ENCODE measurements at places on chromosomes 16 and 17.

DNA sequence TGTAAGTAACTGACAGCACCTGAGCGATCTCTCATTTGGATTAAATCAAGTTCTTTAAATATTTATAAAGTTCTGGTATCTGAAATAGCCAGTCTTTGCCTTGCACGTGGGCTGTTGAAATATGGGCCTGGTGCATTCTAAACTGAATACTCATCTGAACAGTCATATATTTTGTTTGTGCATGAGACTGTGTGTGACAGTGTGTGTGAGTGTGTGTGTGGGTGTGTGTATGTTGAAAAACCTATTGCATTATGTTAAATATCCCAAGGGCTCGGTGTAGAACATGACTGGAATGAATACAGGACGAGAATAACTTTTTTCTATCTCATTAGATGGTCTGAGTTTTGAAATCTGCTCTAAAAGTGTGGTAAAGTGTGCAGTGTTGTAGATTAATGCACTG, 82.4 kb upstream of the TOX3 start:
- DNase-seq = no peak

- no peak for DNase-seq
These were observed 12.3 kb downstream of the RFFL start for GRCh38 chr17:35051183-35051578.

GRCh38 chr17:37483311-37484039, 6.2 kb upstream of the DUSP14 start:
- DNase-seq = no peak

DNA sequence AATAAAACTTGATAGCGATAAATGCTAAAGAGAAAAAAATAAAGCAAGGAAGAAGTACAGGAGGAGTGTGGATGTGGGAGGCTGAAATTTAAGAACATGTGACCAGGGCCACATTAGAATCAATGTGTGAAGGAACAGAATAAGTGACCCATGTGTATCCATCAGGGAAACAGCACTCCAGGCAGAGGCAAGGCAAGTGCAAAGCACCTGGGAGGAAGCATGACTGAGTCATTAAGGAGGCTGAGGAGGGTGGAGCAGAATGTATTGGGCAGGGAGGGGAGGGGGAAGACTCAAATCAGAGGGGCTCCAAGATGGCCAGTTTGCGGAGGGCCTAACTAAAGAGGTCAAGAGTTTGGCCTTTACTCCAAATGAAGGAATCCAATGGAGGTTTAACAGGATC, 8.0 kb downstream of the CDR2 start:
- no peak for DNase-seq

- no peak for DNase-seq
These were observed 1.4 kb downstream of the RAB11FIP3 start for GRCh38 chr16:426906-427249.

- peak; percentile 35 for DNase-seq
These were observed 337.4 kb upstream of the HSBP1 start for GRCh38 chr16:83470416-83470815.

DNA sequence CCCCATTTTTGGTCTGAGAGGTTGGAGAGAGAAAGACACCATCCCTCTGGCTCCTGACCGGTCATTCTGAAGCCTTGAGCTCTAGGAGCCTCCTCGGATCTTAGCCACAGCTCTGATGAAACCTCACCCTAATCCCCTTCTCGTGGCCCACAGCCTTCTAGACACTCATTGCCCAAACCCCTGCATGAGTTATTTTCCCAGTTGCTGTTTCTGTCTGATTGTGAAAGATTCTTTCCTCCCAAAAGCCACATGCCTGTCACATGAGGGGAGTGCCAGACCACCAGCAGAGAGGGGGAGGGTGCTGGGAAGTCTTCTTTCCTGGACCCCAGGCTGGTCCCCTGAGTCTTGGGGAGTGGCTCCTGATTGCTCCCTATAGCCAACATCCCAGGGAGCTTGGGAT, 17.6 kb upstream of the ABR start:
- no peak for DNase-seq

DNA sequence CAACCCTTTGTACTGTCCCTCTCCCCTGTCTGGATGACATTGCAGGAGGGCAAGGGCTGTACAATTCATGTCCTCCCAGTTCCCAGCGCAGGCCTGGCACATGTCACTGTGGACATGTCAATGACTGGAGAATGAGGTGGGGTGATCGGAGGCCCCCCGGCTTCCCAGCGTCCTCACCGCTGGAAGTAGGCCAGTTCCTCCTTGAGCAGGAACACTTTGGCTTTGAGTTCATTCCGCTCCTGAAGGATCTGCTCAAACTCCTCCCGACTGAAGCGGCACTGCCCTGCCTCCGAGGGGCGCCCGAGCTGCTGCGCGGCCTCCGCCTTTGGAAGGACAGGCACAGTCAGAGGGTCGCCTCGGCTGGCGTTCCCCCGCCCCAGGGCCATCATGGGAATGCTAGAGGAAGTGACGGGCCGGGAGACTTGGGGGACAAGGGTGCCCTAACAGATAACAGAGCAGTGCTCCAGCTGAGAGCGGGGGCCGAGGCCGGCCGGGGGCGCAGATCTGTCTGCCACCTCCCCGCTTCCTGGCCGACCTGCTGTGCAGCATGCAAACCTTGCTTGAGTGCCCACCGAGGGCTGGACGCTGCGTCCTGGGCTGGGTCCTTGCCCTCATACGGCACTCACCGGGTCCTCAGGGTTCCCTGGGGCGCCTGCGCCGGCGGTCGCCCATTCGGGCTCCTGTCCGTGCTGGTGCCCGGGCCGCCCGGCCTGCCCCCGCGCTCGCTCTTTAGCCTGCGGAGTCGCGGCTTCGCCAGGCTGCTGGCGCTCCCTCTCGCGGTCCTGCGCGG, 1.3 kb downstream of the RILP start:
- DNase-seq = no peak

DNA sequence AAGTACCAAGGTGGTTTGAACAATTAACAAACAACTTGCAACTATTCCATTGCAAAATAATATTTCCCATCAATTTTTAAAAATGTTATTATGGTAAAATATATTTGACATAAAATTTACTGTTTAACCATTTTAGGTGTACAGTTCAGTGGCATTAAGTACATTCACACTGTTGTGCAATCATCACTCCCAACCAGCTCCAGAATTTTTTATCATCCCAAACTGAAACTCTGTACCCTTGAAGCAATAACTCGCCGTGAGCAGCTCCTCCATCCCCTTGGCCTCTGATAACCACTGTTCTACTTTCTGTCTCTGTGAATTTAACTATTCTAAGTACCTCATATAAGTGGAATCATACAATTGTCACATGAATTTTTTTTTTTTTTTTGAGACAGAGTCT, 33.6 kb upstream of the ATF7IP2 start:
- no peak for DNase-seq

DNA sequence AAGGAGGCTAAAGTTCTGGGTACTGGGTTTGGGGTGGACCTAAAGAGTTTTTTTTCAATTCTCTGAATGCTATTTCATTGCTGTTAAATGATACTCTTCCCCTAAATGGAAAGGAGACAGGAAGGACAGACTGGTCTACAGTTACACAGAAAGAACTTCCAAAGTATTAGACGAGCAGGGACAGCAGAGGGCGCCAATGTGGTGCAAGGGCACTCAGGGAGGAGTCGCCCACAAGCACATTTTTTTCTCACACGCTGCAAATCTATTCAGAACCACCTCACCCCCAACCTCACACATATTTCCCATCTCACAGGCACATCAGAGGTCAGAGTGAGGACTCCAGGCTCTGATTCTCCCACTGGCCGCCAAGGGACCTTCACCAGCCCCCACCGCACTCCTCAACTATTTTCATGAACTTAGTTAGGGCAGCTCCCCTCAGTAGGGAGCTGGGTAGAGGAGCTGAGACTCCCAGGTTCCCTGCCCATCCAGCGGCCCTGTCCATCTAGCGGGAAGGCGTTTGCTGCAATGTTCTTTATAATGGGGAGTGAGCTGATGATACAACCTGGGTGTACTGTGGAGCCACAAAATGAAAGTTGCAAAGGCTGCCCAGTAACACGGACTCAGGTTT, 6.8 kb upstream of the CA4 start:
- DNase-seq = peak; percentile 91

GRCh38 chr17:77280304-77281121, 139.7 kb downstream of the SEC14L1 start:
- peak; percentile 92 for DNase-seq

GRCh38 chr17:80527016-80527645, 17.5 kb upstream of the RPTOR start:
- peak; percentile 79 for DNase-seq
